ENCODE measurements at places on chromosomes 6 and 20.

GRCh38 chr6:140009286-140009685 is 634.8 kb upstream of the CITED2 start:
- no peak for DNase-seq

DNA sequence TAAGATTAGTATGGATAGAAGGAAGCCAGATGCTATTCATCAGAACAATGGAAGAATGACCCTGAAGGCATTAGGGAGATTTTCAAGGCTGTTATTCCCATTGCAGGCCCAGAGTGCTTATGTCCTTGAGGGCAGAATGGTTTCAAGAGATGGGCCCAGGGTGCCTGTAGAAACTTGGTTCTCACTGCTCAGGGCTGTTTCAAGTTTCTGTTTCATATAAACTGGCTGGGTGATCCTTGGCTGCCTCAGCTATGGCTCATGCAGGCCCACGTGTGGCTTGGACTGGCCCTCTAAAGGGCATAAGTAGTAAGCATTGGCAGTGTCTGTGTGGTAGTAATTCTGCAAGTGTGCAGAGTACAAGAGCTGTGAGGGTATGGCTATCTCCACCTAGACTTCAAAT is 540.9 kb upstream of the MAN1A1 start:
- no peak for DNase-seq

DNA sequence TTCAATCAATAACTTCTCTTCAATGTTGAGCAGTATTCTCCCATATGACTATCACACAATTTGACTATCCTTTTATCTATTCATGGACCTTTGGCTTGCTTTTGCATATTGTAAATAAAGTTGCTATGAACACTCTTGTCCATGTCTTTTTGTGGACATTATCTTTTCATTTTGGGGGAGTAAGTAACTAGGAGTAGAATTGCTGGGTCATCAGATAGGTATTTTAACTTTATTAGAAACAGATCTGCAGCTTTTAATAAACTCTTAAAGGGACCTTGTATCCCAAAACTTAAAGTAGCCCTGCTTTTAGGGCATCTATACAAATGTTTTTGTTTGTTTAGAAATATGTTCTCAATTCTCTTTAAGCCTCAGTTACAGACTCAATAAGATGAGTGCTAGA is 614.2 kb upstream of the CITED2 start:
- no peak for DNase-seq

- DNase-seq: no peak
These were observed 695.8 kb upstream of the MMS22L start for GRCh38 chr6:97978855-97979271.

DNA sequence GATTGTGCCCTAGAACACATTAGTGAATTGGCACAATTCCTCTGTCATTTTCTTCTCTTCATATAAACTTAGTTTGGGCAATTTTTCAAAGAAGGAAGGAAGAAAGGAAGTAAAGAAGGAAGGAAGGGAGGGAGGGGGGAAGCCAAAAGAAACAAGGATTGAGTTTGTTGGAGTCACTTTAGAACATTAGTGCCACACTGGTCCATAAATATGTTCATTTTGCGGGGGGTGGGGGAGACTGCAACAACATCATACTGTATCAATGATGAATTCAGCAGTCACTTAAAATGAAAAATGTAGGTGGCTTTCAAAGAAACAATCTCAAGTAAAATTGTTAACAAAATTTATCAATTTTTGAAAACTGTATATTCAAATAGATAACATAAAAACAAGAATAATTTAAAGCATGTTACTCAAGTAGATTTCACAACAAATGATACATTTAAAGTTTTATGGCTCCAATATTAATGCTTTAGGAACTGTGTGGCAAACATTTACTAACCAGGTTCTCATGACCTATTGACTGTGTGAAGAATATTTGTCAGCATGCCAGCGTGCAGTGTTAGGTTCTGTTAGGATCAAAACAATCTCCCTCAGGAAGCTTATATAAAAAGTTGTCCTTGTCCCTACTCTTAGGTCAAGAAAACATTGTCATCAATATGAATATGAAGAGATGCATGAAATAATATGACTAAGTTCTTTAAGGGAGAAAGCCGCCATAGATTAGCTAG is 208.1 kb upstream of the AGPAT4 start:
- peak; percentile 10 for DNase-seq

DNA sequence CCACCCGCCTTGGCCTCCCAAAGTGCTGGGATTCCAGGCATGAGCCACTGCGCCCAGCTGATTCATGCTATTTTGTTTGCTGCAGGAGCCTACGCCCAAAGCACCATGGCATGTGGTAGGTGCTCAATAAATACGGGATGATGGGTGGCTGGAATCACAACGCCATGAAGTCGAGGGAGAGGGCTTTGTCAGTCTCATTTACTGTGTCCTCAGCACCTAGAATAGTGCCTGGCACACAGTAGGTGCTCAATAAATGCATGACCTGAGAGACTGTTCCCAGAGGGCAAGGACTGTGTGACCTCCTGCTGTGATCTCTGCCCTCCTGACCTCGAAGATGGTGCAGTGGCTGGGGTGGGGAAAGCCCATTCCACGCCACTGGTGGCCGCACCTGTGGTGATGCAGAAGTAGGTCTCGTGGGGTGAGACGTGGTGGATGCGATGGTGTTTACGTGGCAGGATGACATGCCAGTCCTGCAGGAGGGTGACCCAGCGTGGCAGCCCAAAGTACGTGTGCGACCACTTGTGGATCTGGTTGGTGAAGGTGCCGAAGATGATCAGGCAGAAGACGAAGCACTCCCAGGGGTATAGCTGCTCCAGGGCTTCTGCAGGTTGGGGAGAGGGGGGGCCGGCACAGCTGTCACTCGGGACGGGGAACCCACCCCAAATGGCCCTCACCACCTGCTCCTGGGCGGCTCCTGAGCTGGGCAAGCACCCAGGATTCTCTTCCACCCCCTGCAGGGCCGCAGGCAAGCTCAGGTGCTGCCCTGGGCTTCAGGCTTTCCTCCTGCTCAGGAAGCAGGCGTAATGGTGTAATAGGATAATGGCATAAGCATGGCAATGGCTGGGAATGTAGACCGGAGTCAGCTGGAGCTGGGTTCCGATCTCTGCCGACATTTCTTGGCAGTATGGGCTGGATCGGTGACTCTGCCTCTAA is 14.9 kb upstream of the UBE2V1 start:
- DNase-seq: no peak

DNA sequence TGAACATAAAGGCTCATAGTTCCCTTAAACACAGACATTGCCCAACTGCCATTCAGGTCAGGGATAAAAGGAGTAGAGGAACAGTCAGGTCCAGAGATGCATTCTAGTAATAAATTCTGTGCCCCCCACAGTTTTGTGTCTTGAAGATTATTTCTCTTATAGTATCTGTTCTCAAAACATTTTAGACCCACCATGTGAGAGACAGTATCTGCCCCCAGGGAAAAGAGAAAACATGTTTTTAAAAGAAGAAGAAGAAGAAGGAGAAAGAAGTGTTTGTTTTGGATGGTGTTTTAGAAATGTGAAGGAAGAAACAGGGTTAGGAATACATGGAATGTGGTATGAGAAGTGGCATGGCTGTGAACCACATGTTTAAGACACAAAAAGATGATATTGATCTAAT is 629.6 kb upstream of the EPHA7 start:
- no peak for DNase-seq

DNA sequence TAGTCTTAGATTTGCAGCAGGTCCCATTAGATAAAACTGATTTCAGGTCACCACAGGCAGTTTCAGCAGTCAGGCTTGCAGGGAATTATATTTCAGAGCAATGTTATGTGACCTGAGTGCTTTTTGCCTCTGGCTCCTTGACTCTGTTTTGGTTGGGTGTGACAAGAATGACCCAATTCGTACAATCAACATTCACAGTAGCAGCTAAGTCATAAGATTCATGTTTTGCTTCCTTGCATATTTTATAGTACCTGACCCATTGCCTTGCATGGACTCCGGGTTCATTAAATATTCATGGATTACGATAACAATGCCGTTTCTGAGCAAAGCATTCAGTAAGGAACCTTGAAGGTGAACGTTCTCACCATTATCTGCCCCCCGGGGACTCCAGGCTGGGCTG is 152.0 kb upstream of the CST7 start:
- no peak for DNase-seq

- no peak for DNase-seq
These were observed 80.7 kb downstream of the C6orf52 start for GRCh38 chr6:10613723-10614122.

Measured in osteoblast (primary cell).